Cardiac ventricle fibroblast (primary cell): ENCODE measurements at places on chromosomes 13 and 19. TPM values are rescaled to one million over a fixed set of nuclear protein-coding genes. Genes with fewer than 3 reads are reported as not detected.

The ABCC4 gene
- 7.6 and 10.0 TPM in 2 replicates for total RNA-seq

The ZNF221 gene
- 7.6 and 10.6 TPM in 2 replicates for total RNA-seq

The CLEC17A gene
- not detected in 2 replicates for total RNA-seq

The GAPDHS gene
- total RNA-seq = not detected in 2 replicates

The PRODH2 gene
- total RNA-seq = not detected in 2 replicates

The IZUMO1 gene
- total RNA-seq = not detected in 2 replicates

The NKPD1 gene
- not detected in 2 replicates for total RNA-seq

The KRTDAP gene
- total RNA-seq = not detected in 2 replicates

The KISS1R gene
- not detected in 2 replicates for total RNA-seq

The THSD8 gene
- not detected in 2 replicates for total RNA-seq

The CEACAM8 gene
- not detected in 2 replicates for total RNA-seq

The INSR gene
- total RNA-seq = 17.8 and 18.7 TPM in 2 replicates

The DNAJC3 gene
- total RNA-seq = 44.2 and 51.9 TPM in 2 replicates

The PBX4 gene
- not detected in 2 replicates for total RNA-seq

The RASIP1 gene
- 3.7 and 4.1 TPM in 2 replicates for total RNA-seq

The PLIN4 gene
- total RNA-seq = 11.9 and 12.7 TPM in 2 replicates

The AKT2 gene
- total RNA-seq = 63.9 and 67.7 TPM in 2 replicates

The SSC5D gene
- total RNA-seq = 70.0 and 81.2 TPM in 2 replicates

The EFNB2 gene
- total RNA-seq = 0.64 and 1.2 TPM in 2 replicates

The DNAJC15 gene
- total RNA-seq = 11.7 and 15.2 TPM in 2 replicates
